ENCODE measurements at places on chromosomes 1 and 21.
A peak's percentile ranks its signal among the peaks of the same experiment; 100 is the strongest.

DNA sequence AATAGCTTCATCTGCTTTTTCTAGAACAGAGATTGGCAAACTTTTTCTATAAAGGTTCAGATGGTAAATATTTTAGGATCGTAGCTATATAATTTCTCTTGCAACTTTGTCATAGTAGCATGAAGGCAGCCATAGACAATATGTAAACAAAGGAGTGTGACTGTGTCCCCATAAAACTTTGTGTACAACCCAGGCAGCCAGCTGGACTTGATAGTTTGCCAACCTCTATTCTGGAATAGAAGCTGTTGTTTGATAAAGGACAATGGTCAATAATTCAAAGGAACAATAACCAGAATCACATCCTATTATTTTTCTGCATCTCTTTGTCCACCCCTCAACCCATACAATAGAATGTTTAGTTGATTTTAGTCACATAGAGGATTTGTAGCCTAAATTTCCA, 286.7 kb downstream of the LMX1A start:
- DNase-seq: no peak

GRCh38 chr21:43786300-43786806, 3.0 kb upstream of the RRP1 start:
- DNase-seq: no peak

- DNase-seq: no peak
These were observed 186.7 kb downstream of the C1orf94 start for GRCh38 chr1:34363447-34363846.

DNA sequence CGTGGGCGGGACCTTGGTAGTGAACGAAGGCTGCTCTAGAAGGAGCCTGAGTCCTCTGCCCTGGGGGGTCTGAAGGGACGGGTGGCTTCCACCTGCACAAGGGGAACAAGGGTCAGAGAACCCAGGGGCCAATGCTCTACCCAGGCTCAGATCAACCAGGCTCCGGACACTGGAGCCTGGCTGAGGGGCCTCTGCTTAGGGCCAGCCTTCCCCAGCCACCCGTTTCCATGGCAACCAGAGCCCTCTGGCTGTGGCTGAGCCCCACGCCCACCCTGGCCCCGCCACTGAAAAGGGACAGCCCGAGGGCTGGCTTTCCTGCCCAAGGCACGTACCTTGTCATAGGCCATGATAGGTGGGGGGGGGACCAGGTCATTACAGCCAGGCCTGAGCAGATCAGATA, 724.6 kb downstream of the PTPRU start:
- DNase-seq: no peak

DNA sequence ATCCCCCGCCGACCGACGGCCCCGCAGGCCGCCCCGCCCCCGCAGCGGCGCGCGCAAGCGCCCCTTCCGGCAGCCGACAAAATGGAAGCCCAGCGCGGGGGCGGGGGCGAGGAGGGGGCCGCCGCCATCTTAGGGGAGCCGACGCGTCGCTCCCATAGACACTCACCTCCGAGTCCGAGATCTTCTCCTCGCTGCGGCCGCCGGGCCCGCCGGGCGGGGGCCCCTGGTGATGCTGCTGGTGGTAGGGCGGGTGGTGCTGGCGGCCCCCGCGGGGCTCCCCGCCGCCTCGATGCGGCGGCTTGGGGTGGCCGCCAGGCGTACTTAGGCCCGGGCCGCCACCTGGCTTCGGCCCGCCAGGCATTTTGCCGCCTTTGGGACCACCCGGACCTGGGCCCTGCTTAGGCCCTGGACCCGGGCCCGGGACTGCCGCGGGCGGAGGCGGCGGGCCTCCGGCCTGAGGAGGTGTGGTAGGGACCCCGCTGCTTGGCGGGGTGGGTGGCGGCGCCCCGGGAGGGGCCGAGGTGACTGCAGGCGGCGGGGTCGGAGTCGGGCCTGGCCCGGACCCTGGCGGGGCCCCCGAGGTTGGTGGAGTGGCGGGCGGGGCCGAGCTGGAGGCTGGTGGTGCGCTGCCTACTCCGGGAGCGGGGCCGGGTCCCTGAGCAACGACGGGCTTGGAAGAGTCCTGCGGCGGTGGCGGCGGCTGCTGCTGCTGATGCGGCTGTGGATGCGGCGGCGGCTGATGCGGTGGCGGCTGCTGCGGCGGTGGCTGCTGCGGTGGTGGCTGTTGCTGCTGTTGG, 691 bp downstream of the SFPQ start:
- peak; percentile 78 for DNase-seq

- no peak for DNase-seq
These were observed 19.7 kb downstream of the COG2 start for GRCh38 chr1:230661976-230662375.

DNA sequence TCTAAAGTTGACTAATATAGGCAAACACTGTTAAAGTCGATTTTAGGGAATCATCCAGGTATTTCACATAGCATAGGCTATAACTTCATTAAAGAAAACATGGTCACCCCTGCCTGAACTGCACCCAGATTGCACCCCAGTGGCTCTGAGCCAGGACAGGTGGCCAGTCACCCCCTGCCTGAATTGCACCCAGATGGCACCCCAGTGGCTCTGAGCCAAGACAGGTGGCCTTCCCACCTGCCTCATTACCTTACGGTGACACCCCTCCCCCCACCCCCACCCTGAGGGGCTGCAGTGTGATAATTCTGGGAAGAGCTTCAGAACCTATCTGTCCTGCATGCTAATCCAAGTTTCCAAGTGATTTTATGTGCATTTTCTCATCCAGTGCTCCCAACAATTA, 78.9 kb downstream of the DSCAM start:
- DNase-seq: no peak

GRCh38 chr1:4150262-4150661, 250.2 kb upstream of the C1orf174 start:
- DNase-seq: no peak

GRCh38 chr1:115429884-115430283, 91.8 kb upstream of the NGF start:
- DNase-seq: no peak

DNA sequence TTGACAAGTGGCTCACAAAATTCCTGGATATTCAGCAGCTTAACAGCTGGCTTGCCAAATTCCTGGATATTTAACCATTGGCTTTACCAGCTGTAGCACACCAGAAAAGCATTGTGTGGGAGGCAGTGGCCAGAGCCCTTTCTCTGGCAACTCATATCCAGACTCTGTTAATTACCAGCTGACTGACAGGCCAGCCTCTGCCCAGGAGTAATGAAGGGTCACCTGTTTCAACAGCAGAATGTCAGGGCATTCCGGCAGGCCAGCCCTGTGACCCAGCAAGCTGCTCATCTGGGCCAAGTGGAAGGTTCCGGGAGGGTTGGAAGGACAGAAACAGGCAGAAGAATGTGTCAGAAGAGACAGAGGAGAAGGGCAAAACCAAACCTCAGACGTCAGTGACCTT, 35.2 kb upstream of the KIRREL1 start:
- no peak for DNase-seq

DNA sequence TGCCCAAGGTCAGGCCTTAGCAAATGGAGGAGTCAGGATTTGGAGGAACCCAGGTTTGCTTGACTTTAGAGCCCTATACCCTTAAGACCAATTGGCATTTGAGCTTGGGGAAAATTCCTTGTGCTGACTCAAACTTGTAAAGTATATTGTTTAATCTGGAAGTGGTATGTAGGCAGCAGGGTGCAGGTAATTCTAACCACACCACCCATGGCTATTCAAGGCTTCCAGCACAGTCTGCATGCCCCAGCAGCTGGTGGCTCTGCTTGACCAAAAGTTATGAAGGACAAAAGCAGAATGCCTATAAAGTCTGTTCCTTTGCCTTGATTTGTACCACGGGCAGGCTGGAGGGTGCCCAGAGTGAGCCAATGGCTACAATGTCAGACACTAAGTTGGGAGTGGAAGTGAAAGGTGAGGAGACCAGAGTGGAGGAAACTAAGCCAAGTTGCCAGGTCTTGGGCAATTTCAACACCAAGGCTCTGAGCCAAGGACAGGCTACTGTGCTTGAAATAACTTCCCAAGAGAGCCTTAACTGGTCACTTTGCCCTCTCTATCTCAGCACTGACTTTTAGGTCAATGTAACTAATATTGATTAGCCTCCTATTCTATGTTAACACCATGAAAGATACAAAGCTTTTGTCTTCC, 4.7 kb upstream of the G0S2 start:
- DNase-seq: no peak

- DNase-seq: no peak
These were observed 108.0 kb downstream of the HMGB4 start for GRCh38 chr1:33971913-33972312.

DNA sequence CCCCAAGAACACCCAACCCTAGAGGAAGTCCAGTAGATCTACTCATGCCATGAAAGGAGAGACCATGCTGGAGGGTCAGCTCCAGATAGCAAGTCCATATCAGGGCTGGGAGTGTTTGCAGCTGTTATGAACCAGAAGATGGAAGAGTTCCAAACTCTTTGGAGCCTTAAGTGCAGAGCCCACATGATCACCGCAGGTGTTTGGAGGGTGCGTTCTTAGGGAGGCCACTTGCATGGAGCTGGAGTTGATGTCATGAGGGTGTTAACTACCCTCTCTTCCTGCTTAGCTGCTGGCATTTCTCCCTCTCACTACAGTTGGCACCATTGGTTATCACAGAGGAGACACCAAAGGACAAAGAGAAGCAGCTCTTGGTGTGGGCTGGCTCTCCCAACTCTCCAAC, 616.9 kb downstream of the AJAP1 start:
- DNase-seq: no peak

- no peak for DNase-seq
These were observed 24.7 kb downstream of the ST3GAL3 start for GRCh38 chr1:43731867-43732531.

DNA sequence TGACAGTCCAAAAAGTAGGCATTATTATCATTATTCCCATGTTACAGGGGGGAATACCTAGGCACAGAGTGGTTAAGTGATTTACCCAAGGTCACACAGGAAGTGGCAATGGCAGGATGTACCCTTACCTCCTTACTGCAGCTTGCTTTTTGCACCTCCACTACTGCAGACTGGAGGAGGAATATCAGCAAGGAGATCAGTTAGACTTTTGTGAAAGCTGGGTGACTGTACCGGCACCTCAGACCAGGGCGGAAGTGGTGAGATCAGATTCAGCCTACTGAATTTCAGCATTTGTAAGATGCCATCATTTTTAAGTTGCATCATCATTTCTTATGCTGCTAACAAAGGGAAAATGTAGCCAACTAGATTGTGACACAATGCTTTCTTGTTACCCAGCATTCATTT, 4.5 kb downstream of the ADARB1 start:
- peak; percentile 32 for DNase-seq

GRCh38 chr1:223299553-223299952, 64.4 kb downstream of the SUSD4 start:
- DNase-seq: no peak

- no peak for DNase-seq
These were observed 16.6 kb upstream of the ATF3 start for GRCh38 chr1:212591922-212592321.

DNA sequence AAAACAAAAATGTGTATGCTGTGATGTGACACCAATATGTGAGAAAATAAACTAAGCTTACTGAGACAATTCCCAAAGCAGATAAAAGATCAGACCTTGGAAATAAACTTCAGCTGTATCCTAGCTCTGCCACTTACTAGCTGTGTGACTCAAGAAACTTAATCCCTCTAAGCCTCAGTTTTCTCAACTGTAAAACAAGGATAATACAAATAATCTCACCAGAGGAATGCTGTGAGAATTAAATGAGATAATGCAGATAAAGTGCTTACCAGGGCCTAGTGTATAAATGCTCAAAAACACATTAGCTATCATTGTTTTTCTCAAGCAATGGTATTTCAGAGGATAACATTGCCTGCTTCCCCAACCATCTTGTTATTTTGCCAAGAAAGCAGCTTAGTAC, 2.1 kb downstream of the HEATR1 start:
- no peak for DNase-seq

- no peak for DNase-seq
These were observed 136.1 kb downstream of the GPATCH2 start for GRCh38 chr1:217494767-217495166.

DNA sequence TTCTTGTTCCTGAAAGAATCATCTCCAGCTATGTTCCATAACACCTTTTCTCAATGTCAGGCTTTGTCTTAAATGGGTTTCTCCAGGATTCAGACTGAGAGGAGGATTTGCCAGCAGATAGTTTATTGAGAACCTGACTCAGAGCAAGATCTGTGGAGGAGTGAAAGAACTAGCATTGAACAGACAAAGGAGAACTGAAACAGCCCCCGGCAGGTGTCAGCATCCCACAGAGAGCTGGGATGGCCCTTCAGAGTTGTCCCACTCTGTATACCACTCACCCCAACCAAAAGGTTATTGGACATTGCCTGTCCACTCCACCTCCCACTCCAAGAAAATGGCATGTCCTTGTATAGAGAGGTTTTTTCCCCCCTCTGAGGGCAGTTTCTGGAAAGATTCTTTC, 270.7 kb downstream of the PAPPA2 start:
- DNase-seq: no peak

DNA sequence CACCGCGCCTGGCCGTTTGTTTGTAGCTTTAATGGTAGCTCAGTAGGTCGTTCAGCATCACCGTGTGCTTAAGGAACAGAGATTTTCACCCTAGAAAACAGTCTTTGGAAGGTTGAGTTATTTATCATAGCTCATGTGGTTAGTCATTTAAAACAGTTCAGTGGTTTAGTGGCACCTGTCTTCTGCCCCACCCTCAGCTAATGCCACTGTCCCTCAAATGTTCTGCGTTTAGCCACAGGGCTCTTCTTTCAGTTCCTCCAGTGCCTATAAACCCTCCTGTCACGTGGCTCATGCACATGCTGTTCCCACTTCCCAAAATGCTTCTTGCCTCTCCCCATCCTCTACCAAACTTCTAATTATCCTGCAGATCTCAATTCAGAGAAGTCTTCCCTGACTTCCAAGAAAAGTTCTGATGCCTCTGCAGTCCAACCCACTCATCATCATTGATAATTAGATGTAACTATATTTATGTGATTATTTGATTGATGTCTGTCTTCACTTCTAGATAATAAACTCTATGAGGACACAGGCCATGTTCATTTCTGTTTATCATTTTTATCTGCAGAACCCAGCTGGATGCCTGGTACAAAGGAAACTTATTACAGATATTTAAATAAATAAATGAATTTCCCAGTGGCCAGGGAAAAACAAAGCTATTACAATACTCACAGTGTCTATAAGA, 14.4 kb upstream of the DIPK1A start:
- DNase-seq: no peak

DNA sequence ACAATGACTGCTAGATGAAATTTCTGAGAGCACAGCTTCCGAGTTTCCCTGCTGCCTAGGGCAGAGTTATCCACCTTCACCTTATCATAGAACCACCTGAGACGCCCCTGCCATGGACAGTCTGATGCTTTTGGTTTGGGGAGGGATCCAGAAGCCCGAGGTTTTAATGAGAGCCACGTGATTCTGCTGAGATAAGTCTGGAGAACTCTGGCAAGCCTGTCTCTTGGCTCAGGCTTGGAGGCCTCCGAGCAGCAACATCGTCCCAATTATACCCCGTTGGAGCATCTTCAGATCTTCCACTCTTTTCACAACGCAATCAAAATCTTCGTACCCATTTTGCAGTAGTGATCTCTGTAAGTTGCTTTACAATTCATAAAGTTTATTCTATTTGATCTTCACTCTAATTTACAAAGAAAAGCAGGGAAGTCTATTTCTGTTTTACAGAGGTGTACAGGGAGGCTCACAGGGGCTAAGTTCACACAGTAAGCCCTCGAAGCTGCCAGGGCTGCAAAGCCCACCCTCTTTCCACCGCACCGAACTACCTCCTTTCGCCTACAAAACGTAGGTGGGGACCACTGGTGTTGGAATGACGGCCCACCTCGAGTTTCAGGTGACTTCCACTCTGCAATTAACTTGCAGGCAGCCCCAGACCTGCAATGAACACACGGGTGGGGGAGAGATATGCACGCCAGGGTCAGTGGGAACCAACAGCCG, 513 bp upstream of the HHAT start:
- no peak for DNase-seq

All from activated CD4-positive, CD25-positive, alpha-beta regulatory T cell (primary cell).